ENCODE measurements at places on chromosomes 13 and 19. TPM values are rescaled to one million over a fixed set of nuclear protein-coding genes. Genes with fewer than 3 reads are reported as not detected.

- peak; percentile 92 for DNase-seq
Measured at GRCh38 chr19:19540715-19541515, 2.9 kb downstream of the CILP2 start.

GRCh38 chr19:18507727-18508440 is 14.0 kb downstream of the ELL start:
- DNase-seq: no peak

DNA sequence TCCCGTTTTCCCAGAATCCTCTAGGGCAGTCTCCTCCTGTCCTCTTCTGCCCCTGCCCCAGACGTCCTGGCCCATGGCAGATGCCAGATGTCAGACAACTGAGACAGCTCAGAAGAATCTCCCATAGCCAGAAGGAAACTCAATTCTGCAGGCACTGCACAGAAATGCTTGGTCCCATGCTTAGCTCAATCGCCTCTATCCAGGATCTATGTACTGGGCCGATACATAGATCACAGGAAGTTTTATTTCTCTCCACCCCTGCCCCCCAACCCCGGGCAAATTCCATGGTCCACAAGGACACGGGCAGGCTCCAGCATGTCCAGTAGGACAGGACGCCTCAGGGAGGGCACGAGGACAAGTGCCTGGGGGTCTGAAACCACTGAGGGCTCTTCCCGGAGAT is 4.8 kb downstream of the MBD3 start:
- DNase-seq: no peak

DNA sequence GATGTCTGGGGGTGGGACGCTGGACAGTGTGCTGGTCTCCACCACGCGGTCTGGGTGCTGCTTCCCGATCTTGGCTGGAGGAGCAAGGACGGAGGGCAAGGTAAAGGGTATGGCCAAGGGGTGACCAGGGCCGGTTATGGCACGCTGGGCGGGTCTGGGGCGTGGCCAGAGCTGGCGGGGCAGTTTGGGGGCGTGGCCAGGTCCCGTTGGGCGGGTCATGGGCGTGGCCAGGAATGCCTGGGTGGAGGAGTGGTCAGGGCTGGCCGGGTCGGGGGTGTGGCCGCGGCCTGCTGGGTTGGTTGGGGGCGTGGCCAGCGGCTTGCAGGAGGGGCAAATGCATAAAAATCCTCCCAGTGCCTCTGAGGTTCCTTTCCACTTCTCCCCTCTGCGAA is 19.2 kb downstream of the GPX4 start:
- peak; percentile 86 for DNase-seq

DNA sequence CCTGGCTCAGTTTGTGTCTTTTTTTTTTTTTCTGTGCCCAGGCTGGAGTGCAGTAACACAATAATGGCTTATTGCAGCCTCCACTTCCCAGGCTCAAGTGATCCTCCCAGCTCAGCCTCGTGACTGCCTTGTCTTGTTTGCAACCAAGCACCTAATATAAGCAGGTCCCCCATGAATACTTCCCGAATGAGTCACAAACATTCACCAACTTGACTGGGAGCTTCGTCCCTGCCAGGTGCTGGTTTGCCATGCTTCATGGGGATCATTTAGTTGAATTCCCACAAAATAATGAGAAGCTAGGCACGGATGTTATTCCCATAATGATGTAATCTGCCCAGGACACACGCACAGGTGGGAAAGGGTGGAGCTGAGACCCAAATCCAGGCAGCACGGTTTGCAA is 176.5 kb downstream of the CACNA1A start:
- no peak for DNase-seq

- DNase-seq: no peak
Measured at GRCh38 chr13:93674337-93674755, 447.7 kb downstream of the GPC6 start.

DNA sequence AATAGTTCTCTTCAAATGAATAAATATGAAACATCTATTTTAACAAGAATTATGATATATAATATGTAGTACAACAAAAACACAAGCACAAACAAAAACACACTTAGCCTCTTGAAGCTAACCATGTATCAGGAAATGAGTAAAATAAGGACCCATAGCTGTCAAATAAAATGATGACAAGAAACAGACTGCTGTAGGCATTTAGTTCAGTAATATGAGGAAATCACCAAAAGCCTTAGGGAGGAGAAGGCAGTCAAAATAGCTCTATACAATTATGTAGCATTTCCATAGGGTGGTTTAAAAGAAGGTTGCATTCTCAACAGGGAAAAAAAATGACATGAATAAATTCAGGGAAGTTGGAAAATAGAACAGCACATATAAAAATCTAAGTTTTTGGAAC is 163.4 kb downstream of the PCDH20 start:
- no peak for DNase-seq

- DNase-seq: no peak
Measured at GRCh38 chr13:106072014-106072413, 463.4 kb downstream of the EFNB2 start.

- peak; percentile 56 for DNase-seq
Measured at GRCh38 chr19:10712754-10713153, 5.1 kb upstream of the DNM2 start.

DNA sequence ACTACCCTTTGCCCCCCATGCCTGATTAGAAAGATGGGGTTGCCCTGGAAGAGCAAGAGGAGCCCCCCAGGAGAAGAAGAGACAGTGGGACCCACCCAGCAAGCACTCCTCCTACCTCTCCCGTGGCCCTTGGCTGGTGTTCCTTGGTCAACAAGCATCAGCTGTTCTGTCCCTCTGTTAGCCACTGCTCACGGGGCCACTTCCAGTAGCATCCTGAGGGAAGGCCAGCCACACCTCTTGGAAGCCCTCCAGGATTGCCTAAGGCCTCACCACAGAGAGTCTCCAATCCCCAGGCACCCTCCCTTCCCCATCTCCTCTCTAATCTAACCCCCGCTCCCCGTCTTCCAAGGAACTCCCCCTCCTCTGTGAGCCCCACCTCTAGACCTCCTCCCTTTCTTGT is 15.1 kb upstream of the DPP9 start:
- DNase-seq: no peak

- DNase-seq: no peak
Measured at GRCh38 chr13:89695343-89696257, 1651.9 kb upstream of the MIR17HG start.

DNA sequence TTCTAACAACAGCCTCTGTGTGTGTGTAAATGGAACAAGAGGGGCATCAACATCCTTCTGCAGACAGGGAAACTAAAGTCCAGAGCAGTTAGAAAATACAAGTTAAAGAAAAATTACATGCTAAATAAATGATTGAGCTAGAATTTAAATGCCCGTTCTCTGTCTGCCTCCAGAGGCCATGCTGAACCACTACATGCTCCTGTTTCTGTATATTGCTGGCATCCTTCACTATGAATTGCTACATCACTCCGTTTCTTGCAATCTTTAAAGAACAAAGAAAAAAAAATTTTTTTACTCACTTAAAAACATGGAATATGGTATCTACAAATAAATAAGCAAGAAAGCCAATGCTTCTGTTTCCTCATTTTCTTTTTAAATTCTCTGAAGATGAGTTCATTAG is 47.9 kb downstream of the DCT start:
- no peak for DNase-seq

DNA sequence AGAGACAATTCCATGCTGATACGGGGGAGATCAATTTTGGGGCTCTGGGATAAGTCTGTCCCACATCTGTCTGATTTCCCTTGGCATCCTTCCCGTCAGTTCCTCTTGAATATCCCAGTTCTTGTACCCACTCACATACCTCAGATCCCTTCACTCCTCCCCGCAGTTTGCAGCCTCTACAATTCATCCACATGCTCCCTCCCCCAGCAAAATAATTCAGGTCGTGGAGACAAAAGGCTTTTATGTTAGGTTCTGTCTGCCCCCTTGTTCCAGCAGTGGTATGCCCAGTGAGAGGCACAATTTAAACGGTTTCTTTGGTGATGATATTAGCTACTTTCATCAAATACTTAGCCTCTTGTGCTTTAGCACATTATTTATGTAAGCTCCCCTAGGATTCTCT is 9.6 kb downstream of the RPS16 start:
- DNase-seq: no peak

DNA sequence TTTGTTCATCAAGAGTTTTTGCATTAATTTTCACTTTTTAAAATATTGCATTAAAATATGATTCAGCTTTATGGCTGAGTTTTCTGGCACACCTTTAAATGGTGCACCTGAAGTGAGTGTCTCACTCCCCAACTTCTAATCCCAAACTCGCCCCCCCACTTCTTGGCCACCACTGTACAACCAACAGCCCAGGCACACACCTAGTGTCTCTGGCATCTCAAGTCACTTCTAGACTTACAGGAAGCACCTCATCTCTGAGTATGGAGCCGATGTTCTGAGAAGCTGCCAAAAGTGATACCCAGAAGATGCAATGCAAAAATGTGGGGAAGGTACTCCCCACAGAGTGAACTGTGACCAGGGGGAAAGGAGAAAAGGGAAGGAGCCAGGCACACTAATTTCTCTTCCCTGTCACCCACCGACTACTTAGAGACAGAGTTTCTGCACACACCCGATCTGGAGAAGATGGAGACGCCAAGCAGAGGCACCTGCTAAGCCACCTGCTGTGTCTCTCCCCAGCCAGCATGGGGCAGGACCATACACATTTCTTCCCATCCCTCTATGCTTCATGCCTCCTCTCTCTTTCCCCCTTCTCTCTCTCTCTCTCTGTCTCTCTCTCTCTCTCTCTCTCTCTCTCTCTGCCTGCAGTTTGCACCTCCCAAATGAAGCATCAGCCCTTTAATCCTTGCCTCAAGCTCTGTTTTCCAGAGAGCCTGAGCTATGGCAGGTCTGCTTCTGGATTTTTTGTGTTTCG is 155.3 kb upstream of the ZNF507 start:
- DNase-seq: no peak

GRCh38 chr19:18915639-18916038 is 3.5 kb downstream of the COPE start:
- peak; percentile 74 for DNase-seq

DNA sequence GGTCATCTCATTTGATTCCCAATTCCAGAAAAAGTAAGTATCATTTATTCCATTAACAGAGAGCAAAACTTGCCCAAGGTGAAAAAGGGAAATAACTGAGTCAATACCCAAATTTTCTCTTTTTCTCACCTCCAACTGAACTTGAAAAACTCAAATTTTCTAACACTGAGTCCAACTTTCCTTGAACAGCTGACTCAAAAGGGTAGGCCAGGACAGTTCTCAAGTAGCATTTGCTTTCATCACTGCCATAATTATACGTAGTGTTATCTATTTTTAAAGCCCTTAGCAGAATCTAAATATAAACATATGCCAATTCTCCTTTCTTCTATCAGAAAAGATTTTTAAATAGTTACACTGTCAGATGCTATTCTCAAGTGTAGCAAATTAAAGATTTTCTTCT is 3.5 kb downstream of the N4BP2L2 start:
- no peak for DNase-seq

- no peak for DNase-seq
Measured at GRCh38 chr13:113916330-113916815, 52.5 kb upstream of the GAS6 start.

- no peak for DNase-seq
Measured at GRCh38 chr13:33261387-33262061, 24.0 kb downstream of the STARD13 start.

Gene NPAS1
- total RNA-seq: 0.21 TPM

Gene CGB1
- total RNA-seq: not detected

Gene TTYH1
- 0.78 TPM for total RNA-seq

Gene PGLYRP2
- total RNA-seq: not detected

Gene ZSCAN4
- not detected for total RNA-seq

Gene KIR2DL1
- total RNA-seq: not detected

Gene LGALS4
- 1.7 TPM for total RNA-seq

Gene CCNE1
- 55.8 TPM for total RNA-seq

Gene SCN1B
- 0.96 TPM for total RNA-seq

Gene EXOC3L2
- not detected for total RNA-seq

Gene PSG6
- not detected for total RNA-seq

Gene ZNF285
- total RNA-seq: not detected

All from activated CD4-positive, alpha-beta T cell treated with anti-CD3 and anti-CD28 coated beads, Interleukin-2, amount 10 ng/mL, durations not matched to agents 24 days and 14 days (primary cell).